Stimulated activated CD8-positive, alpha-beta memory T cell treated with anti-CD3 and anti-CD28 coated beads, Interleukin-7, amount 100 ng/mL, for 24 hours (primary cell): ENCODE measurements at places on chromosomes 7 and 10.

DNA sequence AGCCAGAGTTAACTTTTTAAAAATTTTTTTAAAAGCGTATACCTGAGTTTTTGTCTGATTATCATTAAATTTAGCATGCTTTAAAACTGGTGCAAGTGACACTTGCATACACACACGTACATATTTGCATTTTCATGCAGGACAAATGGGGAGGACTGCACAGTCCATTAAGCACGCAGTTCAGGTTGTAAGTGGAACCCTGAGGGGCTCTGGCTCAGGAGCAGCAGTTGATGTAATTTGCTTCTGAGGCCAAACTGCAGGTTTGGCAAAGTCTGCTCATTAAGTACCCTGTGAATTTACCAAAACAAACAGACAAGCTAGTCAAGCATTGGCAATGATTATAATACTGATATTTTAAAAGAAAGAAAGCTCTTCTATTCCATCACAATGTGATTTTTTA, 215.8 kb upstream of the PFKP start:
- DNase-seq, result no peak

GRCh38 chr10:70537398-70538194, 59.0 kb downstream of the PALD1 start:
- DNase-seq, result no peak

GRCh38 chr10:62981096-62981495, 152.0 kb upstream of the NRBF2 start:
- no peak for DNase-seq

GRCh38 chr7:114343949-114344708, 70.5 kb upstream of the FOXP2 start:
- no peak for DNase-seq

GRCh38 chr10:48464871-48465736, 139.8 kb downstream of the ARHGAP22 start:
- DNase-seq, result no peak

- DNase-seq, result no peak
Measured at GRCh38 chr10:15167411-15168290, 842 bp downstream of the NMT2 start.

DNA sequence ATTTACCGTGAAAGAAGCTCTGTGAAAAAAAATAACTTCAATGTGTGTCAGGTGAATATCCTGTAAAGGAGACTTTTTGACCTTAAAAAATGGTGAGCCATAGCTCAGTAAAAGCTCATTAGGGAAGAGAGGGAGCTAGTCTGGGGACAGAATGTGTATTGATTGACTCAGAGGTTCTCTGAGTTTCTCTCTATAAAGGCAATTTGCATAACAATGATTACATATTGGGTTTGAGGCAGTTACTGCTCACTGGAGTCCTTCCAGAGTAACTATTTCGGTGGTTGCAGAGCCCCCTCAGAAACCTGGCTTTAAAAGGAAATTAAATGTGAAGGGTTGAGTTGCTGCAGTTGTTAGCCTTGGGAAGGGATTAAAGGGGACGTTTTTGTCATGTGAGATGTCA, 181.6 kb downstream of the GALNT17 start:
- no peak for DNase-seq

GRCh38 chr10:87670586-87670985, 10.9 kb downstream of the PAPSS2 start:
- no peak for DNase-seq

DNA sequence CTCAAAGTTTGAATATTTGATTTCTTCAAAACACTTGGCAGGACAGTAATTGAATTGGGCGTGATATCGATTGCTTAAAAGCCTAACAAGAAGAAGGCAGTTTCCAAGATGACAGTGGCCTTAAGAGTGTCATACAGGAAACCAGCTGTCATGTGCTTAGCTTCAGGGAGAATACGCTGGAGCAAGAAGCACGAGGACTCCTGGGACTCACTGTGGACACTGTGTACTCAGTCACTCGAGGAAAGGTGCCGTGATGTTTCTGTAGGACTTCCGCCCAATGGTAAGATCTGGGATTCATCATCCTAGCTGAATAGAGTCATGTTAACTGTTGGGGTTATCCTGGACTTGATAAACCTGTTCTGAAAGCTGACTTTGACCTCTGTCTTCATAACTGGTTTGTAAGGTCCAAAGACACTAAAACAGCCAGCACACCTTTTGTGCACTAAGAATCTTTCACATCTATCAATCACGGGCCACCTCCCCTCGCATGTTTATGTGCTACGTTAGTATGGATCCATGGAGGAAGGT, 113.5 kb downstream of the CELF2 start:
- no peak for DNase-seq

GRCh38 chr7:49638166-49638565, 135.3 kb upstream of the VWC2 start:
- no peak for DNase-seq

GRCh38 chr7:102008535-102009262, 191.3 kb downstream of the CUX1 start:
- DNase-seq, result no peak

DNA sequence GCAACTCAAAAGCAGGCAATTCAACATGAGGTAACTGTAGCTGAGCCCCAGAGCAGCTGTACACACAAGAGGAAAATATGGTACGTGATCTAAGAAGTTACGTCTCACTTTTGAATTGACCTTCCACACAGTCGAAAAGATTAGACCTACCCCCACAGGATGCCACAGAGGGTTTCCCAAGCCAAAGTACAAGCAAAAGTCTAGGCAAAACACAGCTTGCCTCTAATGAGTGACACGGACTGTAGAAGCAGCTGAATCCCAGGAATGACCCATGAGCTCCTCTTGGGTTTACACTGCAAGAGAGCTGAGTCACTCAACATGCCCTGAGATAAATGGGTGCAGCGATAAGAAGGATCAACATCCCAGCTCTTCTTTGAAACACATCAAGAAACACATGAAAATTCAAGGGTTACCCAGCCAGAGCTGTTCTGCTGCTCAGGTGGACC, 9.8 kb downstream of the CREB3L2 start:
- no peak for DNase-seq

- DNase-seq, result peak; percentile 5
Measured at GRCh38 chr7:767941-768731, 41.1 kb upstream of the PRKAR1B start.

DNA sequence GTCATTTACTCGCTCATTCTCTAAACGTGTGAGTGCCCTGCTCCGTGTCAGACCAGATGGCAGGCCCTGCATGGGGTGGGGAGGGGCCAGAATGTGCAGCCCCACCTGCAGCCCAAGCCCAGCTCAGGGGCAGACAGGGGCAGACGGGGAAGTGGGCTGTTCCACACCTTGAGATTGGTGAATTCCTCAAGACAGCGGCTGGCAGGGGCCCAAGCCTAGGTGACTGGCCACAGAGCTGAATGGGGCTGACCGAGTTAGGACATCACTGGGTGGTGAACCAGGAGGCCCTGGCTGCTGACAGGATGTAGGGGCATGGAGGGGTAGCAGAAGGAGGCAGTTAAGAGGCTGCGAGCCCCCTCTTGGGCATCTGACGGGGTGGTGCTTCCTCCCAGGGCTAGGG, 79.1 kb downstream of the MGMT start:
- DNase-seq, result no peak

- DNase-seq, result no peak
Measured at GRCh38 chr10:7412928-7413282, 2.1 kb upstream of the SFMBT2 start.

DNA sequence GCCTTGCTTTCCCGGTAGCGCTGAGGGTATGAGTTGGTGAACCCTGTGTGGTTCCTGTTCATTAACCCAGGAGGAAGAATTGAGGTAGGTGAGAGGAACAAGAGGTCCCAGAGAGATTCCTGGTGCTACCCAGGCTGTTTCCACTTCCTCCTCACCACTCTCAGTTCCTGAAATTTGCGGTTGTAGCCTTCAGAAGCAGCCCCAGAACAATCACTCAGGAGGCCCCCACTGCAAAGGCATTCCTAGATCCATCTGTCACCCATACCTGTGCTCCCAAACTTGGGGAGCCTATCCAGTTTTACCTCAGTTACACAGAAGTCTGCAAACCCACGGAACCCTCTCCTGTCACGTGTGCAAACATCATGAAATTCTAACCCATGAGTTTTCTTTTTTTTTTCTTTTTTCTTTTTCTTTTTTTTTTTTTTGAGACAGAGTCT, 9.0 kb upstream of the PIP4K2A start:
- no peak for DNase-seq

- no peak for DNase-seq
Measured at GRCh38 chr7:46003896-46004875, 83.1 kb upstream of the IGFBP3 start.

GRCh38 chr7:116591202-116592040, 66.6 kb downstream of the CAV1 start:
- no peak for DNase-seq

GRCh38 chr7:2175091-2175490, 57.7 kb downstream of the MAD1L1 start:
- no peak for DNase-seq

GRCh38 chr7:92697414-92697813, 107.2 kb upstream of the FAM133B start:
- DNase-seq, result no peak

DNA sequence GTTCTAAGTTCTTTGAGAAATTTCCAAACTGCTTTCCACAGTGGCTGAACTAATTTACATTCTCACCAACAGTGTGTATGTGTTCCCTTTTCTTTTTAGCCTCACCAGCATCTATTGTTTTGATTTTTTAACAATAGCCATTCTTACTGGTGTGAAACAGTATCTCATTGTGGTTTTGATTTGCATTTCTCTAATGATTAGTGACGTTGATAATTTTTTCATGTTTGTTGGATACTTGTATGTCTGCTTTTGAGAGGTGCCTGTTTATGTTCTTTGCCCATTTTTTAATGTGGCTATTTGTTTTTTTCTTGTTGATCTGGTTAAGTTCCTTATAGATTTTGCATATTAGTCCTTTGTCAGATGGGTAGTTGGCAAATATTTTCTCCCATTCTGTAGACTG, 191.4 kb downstream of the AGMO start:
- no peak for DNase-seq

GRCh38 chr10:75358132-75358531, 43.4 kb downstream of the ZNF503 start:
- DNase-seq, result no peak

DNA sequence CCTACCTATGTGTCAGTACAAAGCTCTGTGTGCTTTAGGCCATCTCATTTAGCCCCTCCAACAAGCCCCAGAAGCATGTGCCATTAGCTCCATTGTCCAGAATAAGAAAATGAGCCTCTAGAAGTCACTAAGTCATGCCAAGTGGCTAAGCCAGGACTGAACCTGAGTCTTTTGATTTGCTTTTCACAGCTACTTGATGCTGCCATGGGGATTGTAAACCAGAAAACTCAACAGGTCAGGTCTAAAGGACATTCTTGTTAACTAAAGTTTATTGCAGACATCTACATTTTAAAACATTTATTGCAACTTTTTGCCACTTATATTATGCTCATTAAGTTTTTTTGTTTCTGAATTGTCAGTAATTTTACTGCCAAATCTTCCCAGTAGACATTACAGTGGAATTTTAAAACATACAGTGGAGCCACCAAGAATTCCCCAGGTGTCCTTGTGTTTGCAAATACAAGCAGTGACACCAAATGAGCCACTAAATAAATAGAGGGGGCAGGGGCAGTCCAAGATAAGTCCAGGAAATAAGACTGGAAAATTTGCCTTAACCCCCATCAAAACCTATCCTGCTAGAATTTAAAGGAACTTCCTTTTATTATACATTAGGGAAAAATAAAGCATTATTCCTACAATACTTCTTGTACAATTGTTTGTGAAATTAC, 115.9 kb downstream of the RAPGEF5 start:
- DNase-seq, result no peak

DNA sequence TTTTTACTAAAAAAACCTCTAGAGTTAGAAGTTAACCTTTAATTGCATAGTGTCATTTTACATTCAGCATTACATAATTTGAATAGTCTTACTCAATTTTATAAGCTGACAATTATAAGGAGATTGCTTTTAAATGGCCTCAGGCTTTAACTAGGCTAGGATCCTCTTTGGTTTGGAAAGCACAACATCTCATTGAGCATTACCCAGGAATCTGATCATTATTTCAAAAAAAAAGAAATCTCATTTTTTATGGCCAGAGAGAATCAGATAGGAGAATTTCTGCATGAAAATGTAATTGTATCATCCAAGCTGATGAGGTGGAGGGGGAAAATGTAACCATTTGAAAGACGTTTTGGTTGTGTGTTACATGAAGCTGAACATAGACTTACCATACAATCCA, 324.9 kb upstream of the POT1 start:
- no peak for DNase-seq

- no peak for DNase-seq
Measured at GRCh38 chr7:14902589-14903067, at the start of gene DGKB. Gene DGKB, minus strand, starts transcription at chr7:14902751.

GRCh38 chr7:131493581-131493980, 62.8 kb downstream of the PODXL start:
- no peak for DNase-seq

- no peak for DNase-seq
Measured at GRCh38 chr10:51804866-51805265, 105.5 kb upstream of the CSTF2T start.

DNA sequence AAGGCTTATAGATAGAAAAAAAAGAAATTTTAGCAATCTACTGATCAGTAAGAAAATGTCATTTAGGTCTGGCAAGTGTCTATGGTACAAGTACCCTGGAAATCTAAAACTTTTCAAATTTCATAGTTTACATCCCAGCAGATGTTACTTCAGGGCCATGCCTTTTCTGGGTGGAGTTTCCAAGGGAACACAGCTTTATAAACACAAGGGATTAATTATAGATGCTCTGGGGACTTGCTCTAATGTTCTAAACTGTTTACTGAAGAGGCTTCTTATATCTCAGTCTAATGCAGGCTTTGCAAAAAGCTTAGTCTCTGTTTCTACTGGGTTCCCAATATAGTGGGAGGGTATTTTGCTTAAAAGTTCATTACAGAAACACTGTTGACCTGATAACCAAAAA, 3.1 kb downstream of the CD36 start:
- no peak for DNase-seq

DNA sequence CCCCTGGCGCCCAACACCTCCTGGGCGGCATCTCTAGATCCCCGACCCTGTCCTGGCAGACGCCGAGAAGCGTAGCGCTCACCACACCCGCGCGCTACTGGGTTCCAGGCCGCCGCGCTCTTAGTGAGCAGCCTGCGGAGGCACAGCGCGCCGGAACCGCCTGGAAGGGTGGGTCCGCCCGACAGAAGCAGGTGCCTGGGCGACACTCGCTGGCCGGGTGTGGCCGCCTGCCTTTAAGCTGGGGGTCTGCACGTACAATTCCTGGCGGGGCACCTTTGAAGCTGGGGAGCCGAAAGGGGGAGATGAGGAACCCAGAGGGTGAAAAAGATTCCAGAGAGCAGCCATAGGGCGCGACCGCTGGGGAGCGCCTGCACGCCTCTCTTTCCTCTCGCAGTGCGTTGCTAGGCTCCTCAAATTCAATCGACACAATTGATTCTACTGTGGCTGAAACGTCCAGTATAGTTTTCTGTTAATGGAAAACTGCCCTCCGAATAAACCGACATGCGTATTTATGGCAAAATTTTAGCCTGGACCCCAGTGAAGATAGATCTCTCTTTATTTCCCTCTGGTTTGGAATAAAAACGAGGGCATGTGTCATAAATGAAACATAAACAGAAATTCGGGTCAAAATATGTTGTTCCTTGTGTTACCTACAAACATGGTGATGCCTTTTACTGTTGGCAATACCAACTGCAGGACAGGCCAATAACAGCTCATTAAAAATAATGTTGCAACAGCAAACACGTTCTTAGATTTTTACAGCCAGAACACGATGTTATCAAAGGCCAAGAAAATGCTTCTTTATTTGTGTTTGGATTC, 4.6 kb downstream of the HMX3 start:
- no peak for DNase-seq

- DNase-seq, result no peak
Measured at GRCh38 chr7:13911909-13912308, 77.6 kb downstream of the ETV1 start.

- DNase-seq, result no peak
Measured at GRCh38 chr10:28812384-28813372, 135.4 kb downstream of the BAMBI start.
